ENCODE measurements at places on chromosomes 7 and 10.
A peak's percentile ranks its signal among the peaks of the same experiment; 100 is the strongest.

GRCh38 chr10:89548673-89549072, 13.3 kb upstream of the SLC16A12 start:
- no peak for DNase-seq

- DNase-seq, result peak; percentile 41
Measured at GRCh38 chr7:144842377-144842851, 6.6 kb upstream of the TPK1 start.

GRCh38 chr10:71679425-71679824, 40.2 kb downstream of the C10orf105 start:
- DNase-seq, result no peak

GRCh38 chr7:30800785-30801252, 29.6 kb downstream of the MINDY4 start:
- peak; percentile 88 for DNase-seq

GRCh38 chr7:1025743-1026581, 18.4 kb upstream of the GPR146 start:
- no peak for DNase-seq

DNA sequence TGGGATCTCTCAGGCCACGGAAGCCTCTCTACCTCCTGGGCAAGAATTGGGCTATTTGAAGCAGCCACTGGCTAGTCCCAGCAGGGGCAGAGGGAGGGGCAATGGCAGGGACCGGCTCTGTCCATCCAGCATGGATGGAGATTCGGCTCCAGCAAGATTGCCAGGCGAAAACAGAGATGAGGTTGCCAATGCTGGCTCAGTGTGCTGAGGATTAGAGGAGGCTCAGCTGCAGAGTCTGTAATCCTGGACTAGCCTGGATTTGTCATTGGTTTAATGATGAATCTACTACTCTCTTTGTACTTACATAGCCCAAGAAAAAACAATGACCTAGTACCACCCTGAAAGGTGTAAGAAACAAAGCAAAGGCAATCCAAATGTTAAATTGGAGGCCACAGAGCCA, 112.2 kb upstream of the PDCD4 start:
- DNase-seq, result no peak

DNA sequence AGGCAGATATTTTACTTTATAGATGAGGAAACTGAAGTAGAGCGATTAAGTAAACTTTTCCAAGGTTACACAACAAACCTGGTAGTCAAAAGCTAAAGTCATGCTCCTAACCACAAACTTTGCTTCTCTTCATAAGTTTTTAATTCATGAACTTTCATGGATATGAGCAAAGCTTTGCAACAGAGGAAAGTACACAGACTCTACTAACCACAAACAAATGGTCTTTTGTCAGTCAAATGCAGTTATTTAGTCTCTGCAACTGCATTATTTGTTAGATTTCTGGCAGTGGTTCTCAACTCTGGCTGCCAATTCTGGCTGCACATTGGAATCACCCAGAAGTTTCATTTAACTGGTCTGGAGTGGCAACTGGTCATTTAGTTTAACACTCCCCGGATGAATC, 140.6 kb upstream of the TMEM168 start:
- DNase-seq, result no peak

DNA sequence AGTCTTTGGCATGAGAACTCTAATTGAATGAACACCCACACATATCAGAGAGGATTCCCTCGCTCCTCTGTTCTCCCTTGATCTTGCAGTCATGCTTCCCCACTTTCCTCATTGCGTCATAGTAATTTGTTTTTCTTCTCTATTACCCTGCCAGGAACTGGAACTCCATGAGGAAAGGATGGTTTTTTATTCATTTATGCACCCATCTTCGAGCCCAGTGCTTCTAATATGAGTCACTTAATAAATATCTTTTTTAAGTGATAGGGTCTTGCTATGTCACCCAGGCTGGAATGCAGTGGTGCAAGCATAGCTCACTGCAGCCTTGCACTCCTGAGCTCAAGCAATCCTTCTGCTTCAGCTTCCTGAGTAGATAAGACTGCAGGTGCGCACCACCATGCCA, 83.5 kb downstream of the OTUD1 start:
- no peak for DNase-seq

DNA sequence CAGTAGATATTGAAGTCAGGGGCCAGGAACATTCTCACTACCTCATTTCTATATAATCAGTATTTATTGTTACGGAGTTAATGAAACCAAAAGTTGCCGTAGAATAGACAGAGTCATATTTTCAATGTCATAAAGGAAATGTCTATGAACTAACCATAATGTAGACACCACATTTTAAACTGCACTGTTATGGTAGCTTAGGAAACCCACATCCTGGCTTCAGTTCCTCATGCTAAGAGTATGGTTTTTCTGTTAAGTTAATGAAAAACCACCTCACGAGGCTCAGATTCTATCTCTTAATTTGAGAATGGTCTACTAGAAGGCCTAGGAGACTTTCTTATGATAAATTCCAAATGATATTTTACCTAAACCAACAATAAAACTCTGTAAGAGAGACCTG, 166.5 kb downstream of the TMEM26 start:
- DNase-seq, result no peak

- DNase-seq, result no peak
Measured at GRCh38 chr7:36831049-36831448, 106.8 kb upstream of the AOAH start.

GRCh38 chr7:4052130-4052529, 630.0 kb upstream of the FOXK1 start:
- no peak for DNase-seq

DNA sequence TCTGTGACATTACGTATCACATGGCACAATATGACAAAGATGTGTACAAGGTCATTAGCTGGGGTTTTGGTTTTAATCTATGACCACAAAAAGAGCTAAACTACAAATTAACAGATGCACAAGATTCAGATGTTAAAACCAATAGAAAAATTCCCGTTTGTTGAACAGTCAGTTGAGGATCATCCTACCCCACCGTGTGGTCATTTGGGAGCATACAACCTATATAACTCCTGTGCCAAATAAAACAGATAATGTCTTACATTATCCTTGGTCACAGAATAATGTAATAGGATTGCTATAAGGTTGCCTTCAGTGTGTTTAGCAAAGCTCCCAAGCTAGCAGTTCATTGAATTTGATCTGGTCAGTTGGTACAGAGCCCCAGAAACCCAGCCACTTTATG, 28.2 kb downstream of the ASNS start:
- peak; percentile 33 for DNase-seq

GRCh38 chr7:139092090-139092796, 17.3 kb downstream of the ZC3HAV1 start:
- no peak for DNase-seq

- DNase-seq, result no peak
Measured at GRCh38 chr10:7102084-7102483, 308.8 kb downstream of the SFMBT2 start.

GRCh38 chr7:28054531-28055160, 125.9 kb downstream of the JAZF1 start:
- DNase-seq, result no peak
